Hematopoietic multipotent progenitor cell treated with erythropoietin and hydrocortisone succinate and interleukin-3 and kit ligand, for 8 days (in vitro differentiated cells): ENCODE measurements at places on chromosomes 2 and 18.
A peak's percentile ranks its signal among the peaks of the same experiment; 100 is the strongest.

DNA sequence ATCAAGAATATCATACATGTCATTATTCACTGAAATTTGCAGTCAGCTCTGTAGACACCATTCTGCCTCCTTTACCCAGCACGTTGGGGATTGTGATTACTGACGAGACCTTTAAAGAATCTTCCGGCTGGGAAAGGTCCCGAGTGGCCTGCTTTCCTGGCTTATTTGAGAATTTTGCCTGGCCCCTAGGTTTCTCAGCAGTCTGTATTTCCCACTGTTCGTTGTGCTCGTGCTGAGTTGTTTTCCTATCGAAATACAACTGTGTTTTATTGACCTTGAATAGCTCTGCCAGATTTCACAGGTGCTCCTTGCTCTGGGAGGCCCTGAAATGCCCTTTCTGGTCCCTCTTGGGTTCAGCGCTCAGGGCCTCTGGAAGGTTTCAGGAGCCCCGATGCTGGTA, 94.9 kb downstream of the AGAP1 start:
- DNase-seq = no peak

DNA sequence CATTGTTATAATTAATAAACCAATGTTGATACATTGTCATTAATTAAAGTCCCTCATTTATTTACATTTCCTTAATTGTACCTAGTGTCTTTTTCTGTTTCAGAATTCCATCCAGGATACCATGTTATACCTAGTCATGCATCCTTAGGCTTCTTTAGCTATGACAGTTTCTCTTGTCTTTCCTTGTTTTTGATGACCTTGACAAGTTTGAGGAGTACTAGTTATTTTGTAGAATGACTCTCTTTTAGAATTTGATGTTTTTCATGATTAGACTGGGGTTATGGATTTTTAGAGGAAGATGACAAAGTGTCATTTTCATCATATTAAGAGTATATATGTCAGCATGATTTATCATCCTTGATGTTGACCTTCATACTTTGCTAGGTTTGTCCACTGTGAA, 16.4 kb downstream of the GIGYF2 start:
- no peak for DNase-seq

DNA sequence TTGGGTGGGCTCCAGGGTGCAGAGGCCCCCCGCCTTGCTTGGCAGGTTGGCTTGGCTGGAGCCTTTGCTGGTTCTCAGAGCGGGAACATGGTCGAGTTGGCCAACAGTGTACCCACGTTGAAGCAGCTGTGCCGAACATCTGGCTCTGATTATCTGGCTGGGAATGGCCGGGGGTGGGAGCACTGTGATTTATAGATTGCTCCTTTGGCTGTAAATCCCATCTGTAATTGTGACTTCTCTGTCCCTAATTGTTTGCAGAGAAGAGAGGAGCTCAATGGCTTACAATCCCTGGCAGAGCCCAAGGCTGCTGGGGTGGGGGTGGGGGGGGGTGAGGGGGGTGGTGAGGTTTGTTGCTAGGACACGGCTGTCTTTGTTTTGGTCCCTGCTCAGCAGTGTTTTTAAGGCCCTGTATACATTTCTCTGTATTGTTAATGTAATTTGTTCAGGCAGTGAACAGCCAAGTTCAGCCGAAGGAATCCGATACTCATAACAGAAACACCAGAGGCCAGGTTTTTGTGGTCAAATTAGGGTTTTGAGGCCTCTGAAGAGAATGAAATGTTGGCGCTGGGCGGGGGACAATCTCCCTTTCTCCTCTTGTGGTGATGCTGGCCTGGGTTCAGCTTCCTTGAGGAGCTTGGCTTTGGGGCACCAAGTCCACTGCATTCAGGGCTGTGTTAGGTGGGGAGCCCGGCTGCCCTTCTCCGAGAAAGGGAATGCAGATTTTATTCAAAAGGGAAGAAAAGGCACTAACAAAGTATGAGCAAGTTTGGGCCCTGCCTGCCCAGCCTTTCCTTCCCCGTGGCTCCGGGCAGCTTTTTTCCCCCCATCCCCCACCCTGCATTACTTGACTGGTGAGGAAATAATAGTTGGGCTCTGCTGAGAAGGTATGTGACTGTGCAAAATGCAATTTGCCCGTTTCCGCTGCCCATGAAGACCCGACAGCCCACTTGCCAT, 82.5 kb downstream of the TCF7L1 start:
- no peak for DNase-seq

DNA sequence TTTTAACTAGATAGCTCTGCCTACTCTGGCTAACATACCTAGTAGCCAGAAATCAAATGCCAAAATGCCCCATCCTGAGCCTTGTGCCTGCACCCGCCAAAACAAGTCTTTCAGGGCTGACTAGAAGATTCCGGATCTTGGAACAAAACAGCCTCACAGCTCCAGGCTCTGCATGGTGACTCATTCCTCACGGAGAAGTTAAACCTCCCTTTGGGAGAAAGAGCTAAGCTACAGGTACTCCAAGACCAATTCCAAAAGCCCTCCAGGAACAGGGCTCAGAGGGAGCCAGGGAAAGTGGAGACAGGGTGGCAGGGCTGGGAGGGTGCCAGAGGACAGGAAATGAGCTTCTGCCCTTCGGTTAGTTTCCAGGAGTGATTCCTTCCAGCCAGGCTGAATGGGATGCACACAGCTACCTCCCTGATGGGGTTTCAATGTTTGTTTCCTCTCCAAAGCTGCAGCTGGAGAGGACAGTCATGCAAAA, 295.6 kb downstream of the TNS1 start:
- no peak for DNase-seq

GRCh38 chr2:72990695-72991438, 73.5 kb downstream of the EMX1 start:
- DNase-seq = no peak

GRCh38 chr2:42254186-42254895, 85.2 kb downstream of the EML4 start:
- DNase-seq = no peak

DNA sequence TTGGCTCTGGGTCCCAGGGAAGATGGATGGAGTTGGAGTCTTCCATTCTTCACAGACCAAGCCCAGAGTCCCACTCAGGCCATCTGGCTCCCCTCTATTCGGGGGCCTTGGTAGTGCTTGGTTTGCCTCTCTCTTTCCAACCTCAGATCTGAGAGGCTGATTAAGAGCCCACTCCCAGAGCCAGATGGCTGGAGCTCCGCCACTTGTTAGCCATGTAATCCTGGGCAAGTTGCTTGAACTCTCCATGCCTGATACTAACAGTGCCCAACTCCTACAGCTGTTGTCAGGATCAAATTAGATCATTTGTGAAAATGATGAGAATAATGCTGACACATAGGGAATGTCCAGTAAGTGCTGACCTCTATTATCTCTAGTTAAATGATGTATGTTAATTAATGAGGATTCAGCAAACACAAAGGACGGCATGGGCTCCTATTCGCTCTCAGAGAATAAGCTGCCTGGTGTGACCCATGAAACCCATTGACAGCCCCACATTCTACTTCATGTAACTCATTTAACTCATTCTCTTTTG, 46.6 kb upstream of the SLC14A1 start:
- DNase-seq = no peak

GRCh38 chr2:224894356-224894755, 147.9 kb downstream of the DOCK10 start:
- DNase-seq = peak; percentile 21

- DNase-seq = no peak
Measured at GRCh38 chr2:10820978-10821695, 8.6 kb upstream of the PDIA6 start.

- DNase-seq = no peak
Measured at GRCh38 chr2:20666304-20667150, at the start of gene GDF7. GDF7 (plus strand) TSS chr2:20667144; CDS start chr2:20667240, 96 bp downstream.

DNA sequence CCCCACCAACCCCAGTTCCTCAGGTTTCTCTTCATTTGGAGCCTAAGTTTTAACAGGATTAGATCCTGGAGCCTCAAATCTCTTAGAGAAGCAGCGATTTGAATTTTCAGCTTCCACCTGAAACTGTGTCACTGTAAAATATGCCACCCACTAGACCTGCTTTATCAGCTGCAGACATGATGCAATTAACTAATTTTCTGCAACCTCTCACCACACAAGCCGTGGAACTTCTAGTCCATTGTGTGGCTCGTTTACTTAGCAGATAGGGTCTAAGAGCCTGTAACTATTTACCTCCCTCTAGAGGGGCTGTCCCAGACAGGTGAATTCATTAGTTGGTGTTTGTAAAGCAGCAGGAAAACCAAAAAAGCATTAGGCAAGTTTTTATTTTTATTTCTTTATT, 31.6 kb upstream of the FZD5 start:
- peak; percentile 10 for DNase-seq

DNA sequence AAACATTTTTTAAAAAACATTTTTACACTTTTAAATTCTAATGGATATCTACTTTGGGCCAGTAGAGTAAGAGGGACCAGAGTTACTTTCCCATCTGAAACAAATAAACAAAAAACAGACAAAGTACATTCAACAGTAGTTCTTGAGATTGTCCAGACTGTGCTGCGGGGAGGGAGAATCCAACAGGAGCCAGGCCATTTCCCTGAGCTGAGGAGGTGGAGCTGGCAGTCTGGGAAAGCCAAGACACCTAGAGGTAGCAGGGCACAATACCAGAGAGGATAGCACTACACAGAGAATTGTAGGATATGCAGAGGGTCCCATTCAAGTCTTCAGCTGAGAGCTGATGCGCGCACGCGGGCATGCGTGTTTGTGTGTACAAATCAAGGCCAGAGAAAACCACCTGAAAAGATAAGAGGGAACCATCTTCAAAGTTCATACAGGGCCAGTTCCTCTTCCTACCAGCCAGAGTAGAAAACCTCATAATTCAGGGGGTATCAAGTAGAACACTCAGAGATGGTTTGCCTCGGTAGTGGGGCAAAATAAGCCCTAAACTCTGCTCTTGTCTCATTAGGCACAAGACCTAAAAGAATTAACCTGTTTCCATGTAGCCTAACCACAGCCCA, 44.0 kb downstream of the PTRHD1 start:
- DNase-seq = no peak

GRCh38 chr2:3042601-3043585, 334.7 kb downstream of the EIPR1 start:
- DNase-seq = no peak
